G401 (cell line): ENCODE measurements at places on chromosomes 2 and 18. TPM values are rescaled to one million over a fixed set of nuclear protein-coding genes. Genes with fewer than 3 reads are reported as not detected.

The SPAST gene
- total RNA-seq = 21.5 and 52.9 TPM in 2 replicates

The NT5C1B gene
- total RNA-seq = not detected in 2 replicates

The CHRNA1 gene
- total RNA-seq = not detected in 2 replicates

The SEPTIN10 gene
- 6.4 and 12.3 TPM in 2 replicates for total RNA-seq

The RSAD2 gene
- not detected in 2 replicates for total RNA-seq

The CAPN10 gene
- 37.6 and 43.0 TPM in 2 replicates for total RNA-seq

The CLEC4F gene
- total RNA-seq = 0.17 and 0.18 TPM in 2 replicates

The KCNE4 gene
- not detected in 2 replicates for total RNA-seq

The SRD5A2 gene
- total RNA-seq = not detected in 2 replicates

The MATN3 gene
- not detected in 2 replicates for total RNA-seq

The MROH2A gene
- total RNA-seq = not detected in 2 replicates

The MC4R gene
- total RNA-seq = not detected in 2 replicates

The ALS2 gene
- 52.2 and 95.2 TPM in 2 replicates for total RNA-seq

The CRYBA2 gene
- not detected in 2 replicates for total RNA-seq

The LOXL3 gene
- 11.4 and 14.4 TPM in 2 replicates for total RNA-seq

The IGFBP5 gene
- total RNA-seq = 0.24 TPM in 1 of 2 replicates, not detected in the other

The OTOS gene
- not detected in 2 replicates for total RNA-seq

The KLHL29 gene
- total RNA-seq = not detected in 2 replicates

The LAMA3 gene
- total RNA-seq = 0.43 and 0.44 TPM in 2 replicates

The LCT gene
- total RNA-seq = not detected in 2 replicates

The ANKRD53 gene
- total RNA-seq = 0.54 TPM in 1 of 2 replicates, not detected in the other

The ERMN gene
- total RNA-seq = not detected in 2 replicates

The ATP8B1 gene
- not detected in 2 replicates for total RNA-seq

The LAMA1 gene
- 0.03 and 0.31 TPM in 2 replicates for total RNA-seq

The RIT2 gene
- total RNA-seq = not detected in 2 replicates

The HOXD3 gene
- 1.8 and 6.5 TPM in 2 replicates for total RNA-seq

The FHOD3 gene
- 0.03 TPM in 1 of 2 replicates, not detected in the other for total RNA-seq

The ZNF532 gene
- total RNA-seq = 19.5 and 21.9 TPM in 2 replicates

The LOXHD1 gene
- not detected in 2 replicates for total RNA-seq

The ANKRD30BL gene
- not detected in 2 replicates for total RNA-seq

The DNAH7 gene
- 0.06 TPM in 1 of 2 replicates, not detected in the other for total RNA-seq

The ST8SIA3 gene
- total RNA-seq = not detected in 2 replicates

The PXDN gene
- 16.4 and 25.4 TPM in 2 replicates for total RNA-seq

The PROKR1 gene
- not detected in 2 replicates for total RNA-seq

The ZNF516 gene
- total RNA-seq = 8.4 and 9.6 TPM in 2 replicates

The GAL3ST2 gene
- not detected in 2 replicates for total RNA-seq

The MEIS1 gene
- total RNA-seq = 0.25 TPM in 1 of 2 replicates, not detected in the other

The SP140L gene
- 0.07 TPM in 1 of 2 replicates, not detected in the other for total RNA-seq

The TIGD1 gene
- total RNA-seq = 5.2 and 7.4 TPM in 2 replicates

The IL1RN gene
- not detected in 2 replicates for total RNA-seq

The CPO gene
- 0.62 TPM in 1 of 2 replicates, not detected in the other for total RNA-seq

The ERICH2 gene
- total RNA-seq = 0.37 and 2.1 TPM in 2 replicates

The ELOA2 gene
- total RNA-seq = not detected in 2 replicates

The SLC5A7 gene
- not detected in 2 replicates for total RNA-seq

The SOCS6 gene
- total RNA-seq = 32.5 and 52.1 TPM in 2 replicates

The SRSF7 gene
- total RNA-seq = 183 and 238 TPM in 2 replicates
